ENCODE measurements at places on chromosomes 3 and 15.

- DNase-seq = no peak
These were observed 44.4 kb downstream of the PAQR5 start for GRCh38 chr15:69343133-69343532.

- no peak for DNase-seq
These were observed 368.2 kb upstream of the ROPN1 start for GRCh38 chr3:124360155-124360554.

DNA sequence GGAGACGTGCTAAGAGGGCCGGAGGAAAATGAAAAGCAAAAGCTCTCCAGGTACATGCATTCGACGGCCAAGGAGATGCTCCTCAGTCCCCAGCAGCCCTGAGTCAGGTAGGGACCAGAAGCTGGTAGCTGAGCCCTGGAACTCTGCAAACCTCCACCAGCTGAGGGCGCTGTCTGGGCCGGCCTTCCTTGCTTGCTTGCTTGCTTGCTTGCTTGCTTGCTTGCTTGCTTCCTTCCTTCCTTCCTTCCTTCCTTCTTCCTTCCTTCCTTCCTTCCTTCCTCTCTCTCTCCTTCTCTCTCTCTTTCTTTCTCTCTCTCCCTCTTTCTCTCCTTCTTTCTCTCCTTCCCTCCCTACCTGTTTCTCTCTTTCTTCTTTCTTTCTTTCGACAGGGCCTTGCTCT lies 94.6 kb upstream of the RASGRF1 start:
- no peak for DNase-seq

DNA sequence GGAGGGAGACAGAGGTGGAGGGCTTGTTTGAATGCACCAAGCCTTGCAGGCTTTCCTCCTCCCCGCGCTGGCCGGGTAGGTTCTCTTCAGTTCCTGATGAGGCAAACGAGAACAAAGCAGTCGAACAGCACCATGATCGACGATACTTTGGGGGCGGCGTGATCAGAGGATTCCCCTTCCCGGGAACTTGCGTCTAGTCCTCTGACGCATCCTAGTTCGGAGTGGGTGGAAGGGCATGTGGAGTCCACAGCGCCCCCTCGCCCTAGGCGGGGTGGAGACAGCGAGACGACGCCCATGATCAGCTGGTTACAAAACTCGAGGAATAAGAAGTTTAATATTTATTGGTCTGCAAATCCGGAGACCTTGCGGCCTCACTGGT lies 452 bp upstream of the SV2B start:
- DNase-seq = no peak

- DNase-seq = no peak
These were observed 145.4 kb upstream of the SLC24A5 start for GRCh38 chr15:47975427-47975826.

DNA sequence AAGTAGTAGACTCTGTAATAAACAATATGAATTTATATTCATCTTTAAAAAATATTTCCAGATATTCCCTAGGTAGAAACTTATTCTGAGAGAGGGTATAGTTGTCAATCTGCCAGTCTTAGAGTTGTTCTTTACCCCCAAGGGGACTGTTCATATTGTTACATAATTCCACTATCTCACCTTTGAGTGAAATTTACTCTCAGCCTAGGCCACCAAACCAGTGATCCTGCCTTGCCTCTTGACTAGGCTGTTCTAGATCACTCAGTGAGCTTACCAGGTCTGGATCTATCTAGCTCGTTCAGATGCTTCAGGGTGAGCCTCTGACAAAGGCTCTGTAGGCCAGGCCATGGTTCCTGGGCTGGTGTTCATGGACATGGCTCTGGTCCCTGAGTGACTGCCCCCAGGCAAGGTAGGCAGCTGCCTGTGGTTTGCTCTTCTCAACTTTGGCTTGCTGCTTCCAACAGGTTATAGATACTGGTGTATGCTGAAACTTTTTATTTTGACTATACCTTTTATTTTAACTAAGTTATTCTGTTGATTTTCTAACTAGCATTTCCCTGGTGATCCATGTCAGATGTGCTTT lies 27.6 kb downstream of the ZNF592 start:
- DNase-seq = no peak

DNA sequence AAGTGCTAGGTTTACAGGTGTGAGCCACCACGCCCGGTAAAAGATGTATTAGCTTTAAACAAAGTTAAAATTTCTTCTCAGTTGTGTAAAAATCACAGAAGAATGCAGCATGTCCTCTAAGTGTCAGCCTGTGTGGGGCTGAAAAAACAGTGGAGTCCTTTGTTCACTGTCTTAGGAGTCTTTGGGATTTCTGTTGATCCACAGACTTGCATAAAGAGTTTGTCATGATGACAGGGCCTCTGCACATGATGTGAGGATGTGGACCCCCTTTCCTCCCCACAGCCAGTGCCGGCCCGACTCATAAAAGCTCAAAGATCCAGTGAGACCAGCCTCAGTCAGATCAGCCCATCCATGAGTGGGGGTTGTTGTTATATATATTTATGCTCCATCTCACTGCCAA lies 49.0 kb upstream of the GOLGA8J start:
- no peak for DNase-seq

DNA sequence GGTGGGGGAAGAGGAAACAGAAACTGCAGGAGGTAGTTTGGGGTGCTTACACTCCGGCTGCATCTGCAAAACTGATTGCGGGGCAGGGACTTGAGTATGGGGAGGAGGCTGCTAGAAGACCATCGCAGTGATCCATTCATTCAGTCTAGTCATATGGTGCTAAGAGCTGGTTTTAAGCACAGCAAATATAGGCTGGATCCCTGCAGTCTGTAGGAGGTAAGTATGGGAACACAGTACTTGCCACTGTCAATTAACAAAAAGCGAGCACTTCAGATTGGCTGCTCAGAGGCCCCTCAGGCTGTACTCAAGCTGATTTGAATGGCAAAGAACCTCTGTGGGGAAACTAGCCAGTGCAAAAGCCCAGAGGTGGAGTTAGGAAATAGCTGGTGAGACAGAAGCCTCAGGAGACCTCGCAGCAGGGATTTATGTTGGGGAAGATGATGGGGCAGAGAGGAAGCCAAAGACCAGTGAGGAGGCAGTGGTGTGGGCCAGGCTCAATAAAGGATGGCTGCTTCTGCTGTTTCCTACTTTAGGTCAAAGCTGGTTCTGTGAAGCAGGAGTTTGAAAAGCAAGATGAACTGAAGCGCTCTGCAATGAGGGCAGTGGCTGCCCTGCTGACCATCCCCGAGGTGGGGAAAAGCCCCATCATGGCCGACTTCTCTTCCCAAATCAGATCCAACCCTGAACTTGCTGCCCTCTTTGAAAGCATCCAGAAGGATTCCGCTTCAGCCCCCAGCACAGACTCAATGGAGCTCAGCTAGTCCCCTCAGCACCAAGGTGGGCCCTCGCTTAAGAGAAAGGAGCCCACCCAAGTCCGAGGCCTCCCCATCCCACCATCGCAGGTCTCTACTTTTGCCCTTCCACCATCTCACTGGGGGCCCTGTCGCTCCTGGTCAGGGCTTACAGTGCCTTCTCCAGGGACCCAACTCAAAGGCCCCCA lies 7.9 kb downstream of the RPL32 start:
- DNase-seq = no peak

DNA sequence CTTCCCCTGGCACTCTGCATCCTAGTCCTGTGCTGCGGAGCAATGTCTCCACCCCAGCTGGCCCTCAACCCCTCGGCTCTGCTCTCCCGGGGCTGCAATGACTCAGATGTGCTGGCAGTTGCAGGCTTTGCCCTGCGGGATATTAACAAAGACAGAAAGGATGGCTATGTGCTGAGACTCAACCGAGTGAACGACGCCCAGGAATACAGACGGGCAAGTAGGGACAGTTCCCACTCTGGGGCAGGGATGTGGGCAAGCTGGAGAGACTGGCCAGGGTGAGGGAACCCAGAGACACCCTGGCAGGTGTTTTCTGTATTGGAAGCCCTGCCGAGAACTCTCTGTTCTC lies 247 bp downstream of the FETUB start:
- no peak for DNase-seq

- DNase-seq = no peak
These were observed 90.4 kb downstream of the SUCLG2 start for GRCh38 chr3:67564008-67564407.

DNA sequence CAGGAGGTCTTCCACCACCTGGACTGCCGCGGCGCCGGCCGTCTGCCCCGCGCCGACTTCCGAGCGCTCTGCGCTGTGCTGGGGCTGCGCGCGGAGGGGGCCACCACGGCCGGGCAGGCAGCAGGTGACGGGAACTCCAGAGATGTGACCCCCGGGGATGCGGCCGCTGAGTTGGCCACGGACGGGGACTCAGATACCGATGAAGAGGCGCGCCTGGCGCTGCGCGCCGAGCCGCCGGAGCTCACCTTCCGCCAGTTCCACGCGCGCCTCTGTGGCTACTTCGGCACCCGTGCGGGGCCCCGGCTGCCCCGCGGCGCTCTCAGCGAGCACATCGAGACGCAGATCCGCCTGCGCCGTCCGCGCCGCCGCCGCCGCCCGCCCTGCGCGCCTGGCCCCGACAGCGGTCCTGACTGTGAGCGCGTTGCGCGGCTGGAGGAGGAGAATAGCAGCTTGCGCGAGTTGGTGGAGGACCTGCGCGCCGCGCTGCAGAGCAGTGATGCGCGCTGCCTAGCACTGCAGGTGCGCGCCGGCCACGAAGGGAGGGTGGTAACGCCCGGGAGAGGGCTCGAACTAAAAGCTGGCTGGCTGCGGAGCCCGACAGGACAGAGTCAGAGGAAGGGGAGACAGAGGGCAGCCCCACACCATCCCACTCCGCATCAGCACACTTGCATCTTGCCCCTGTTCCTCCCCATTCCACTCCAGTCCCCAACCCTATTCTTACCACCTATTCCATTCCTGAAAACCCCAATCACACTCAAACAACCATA lies 885 bp downstream of the EFCC1 start:
- DNase-seq = no peak

DNA sequence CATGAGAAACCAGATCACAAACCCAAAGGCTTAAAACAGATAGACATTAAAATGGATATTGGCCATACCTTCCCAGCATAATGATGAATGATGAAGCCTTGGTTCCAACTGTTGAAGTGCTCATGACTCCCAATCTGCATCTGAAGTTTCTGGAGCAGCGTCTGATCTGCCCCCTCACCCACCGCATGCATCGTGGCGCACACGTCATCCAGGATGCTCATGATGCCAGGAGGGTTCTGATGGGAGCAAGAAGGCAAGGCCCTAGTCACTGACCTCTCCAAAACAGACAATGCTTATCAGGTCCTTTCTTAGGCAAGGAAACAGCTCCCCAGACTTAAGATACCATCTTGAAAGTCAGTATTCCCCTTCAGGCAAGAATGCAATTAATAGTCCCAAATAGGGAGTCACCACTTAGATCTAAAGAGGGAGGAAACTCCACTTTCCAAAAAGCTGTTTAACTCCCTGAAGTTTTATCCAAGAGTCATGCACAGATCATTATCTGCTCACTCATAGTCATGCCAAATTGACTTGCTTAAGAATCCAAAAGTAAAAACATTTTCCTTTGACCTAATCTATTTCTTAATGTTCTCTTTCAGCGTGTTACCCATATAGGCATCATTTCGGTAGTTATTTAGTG lies 2.1 kb downstream of the LDHAL6B start:
- DNase-seq = no peak

DNA sequence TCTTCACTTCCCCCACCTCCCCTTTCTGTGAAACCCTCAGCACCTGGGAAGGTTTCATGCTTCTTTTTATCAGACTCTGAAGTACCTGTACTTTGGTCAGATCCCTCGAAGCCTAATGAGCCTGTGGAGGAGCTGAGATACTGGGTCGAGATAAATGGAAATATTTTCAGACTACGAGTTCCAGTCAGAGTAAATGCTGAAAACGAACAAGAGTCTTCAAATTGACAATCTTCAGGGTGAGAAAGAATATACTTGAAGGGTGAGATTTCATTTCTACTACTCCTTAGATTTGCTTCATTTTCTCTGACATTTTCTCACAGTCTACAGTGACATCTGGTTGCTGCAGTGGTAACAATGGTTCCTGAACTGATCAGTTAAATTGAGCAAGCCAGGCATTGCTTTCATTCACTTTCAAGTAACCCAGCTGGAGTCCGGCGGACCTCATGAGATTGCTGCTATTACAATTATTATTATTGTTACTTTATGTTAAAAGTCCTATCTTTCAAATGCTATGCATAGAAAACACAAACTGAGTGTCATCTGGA lies 337.2 kb downstream of the VGLL3 start:
- no peak for DNase-seq

DNA sequence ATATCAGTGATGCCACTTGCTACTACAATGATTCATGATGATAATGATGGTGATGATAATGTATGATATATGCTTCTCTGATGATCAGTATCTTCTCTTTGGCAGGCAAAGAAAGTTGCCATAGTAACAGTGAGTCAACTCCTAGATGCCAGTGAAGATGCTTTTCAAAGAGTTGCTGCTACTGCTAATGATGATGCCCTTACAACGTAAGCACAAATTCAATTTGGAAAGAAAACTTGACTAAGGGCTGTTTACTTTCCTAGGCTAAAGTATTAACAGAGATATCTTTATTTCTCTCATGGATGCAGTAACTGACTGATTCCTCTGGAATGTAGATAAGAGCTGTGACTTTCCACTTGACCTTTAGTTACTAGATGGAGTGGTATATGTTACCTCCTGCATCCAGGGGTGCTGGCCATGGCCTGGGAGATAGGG lies 27.8 kb downstream of the ADGRG7 start:
- no peak for DNase-seq

- DNase-seq = peak; percentile 25
These were observed 37.7 kb upstream of the NAALADL2 start for GRCh38 chr3:174821477-174821876.

GRCh38 chr3:17799312-17799711 lies 56.9 kb upstream of the TBC1D5 start:
- DNase-seq = no peak

DNA sequence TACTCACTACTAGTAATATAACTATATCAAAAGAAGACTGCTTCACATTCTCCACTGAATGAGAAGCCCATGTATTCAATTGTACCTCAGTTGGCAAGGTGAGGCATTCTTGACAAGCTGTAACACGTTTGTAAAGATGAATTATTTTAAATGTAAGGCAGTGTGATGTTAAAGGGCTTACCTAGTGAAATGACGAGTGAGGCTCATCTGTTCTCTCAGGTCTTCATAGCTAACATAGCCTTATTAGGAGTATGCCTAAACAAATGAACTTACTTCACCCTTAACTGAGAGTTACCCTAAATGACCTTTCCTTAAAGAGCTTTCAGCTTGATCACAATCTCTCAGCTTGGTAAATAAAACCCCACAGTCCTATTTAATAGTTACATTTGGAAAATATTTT lies 127.3 kb downstream of the FEZF2 start:
- no peak for DNase-seq

DNA sequence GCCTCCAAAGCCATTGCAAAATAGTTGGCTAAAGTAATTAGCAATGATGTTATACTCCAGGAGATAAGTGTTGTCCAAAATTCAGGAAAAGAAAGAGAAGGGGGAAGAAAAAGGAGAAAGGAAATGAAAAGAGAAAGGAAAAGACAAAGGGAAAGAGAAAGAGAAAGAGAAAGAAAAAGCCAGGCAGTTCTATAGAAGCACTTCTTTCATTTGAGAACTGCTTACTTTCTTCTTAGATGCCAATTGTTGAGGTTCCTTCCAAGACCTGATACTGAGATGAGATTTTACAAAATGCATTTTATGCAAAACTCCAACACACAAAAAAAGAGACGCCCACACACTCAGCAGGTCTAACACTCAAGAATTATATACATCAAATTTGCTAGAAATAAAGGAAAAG lies 298.4 kb downstream of the KCNH8 start:
- no peak for DNase-seq

Data from mucosa of gallbladder (tissue), 1 donor.